ENCODE measurements at places on chromosomes 6 and 20.

- DNase-seq: no peak
These were observed 52.7 kb upstream of the ELMO2 start for GRCh38 chr20:46458866-46459750.

- no peak for DNase-seq
These were observed 81.4 kb upstream of the ATXN1 start for GRCh38 chr6:16842676-16843075.

DNA sequence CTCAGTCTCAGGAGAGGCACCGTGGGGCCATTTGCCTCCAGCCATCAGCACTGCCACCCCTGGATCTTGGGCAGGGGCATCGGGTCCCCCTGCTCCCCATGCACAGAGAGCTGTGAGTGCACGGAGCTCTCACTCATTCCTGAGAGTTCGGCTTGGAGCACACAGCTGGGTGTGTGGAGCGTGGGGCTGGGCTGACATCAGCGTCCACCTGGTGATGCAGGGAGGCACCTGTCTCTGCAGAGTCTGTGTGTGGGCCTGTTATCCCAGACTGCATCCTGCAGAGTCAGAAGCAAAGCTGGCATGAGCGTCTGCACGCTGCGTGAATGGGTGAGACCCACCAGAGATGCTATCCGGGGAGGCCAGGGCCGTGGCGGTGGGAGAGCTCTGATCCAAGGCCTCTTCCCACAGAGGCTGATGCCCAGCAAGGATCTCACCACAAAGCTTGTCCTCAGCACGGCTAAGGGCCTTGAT is 248.8 kb upstream of the AFDN start:
- no peak for DNase-seq

DNA sequence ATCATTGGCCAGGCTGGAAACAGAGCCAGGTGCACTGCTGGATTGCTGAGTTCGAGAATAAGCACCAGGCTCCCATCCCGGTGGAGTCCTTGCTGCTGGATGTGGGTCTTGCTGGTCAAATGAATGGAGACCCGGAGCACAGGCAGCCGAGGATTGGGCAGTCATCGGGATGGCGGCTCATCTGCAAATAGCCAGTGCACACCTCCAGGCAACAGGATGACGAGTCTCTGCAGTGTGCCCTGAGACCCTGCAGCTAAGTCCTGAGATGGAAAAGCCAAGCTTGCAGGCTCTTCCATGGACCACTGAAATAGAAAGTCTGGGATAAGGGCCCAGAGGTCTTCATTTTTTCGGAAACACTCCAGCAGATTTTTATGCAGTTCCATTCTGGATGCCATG is 143.5 kb downstream of the WDR27 start:
- no peak for DNase-seq

DNA sequence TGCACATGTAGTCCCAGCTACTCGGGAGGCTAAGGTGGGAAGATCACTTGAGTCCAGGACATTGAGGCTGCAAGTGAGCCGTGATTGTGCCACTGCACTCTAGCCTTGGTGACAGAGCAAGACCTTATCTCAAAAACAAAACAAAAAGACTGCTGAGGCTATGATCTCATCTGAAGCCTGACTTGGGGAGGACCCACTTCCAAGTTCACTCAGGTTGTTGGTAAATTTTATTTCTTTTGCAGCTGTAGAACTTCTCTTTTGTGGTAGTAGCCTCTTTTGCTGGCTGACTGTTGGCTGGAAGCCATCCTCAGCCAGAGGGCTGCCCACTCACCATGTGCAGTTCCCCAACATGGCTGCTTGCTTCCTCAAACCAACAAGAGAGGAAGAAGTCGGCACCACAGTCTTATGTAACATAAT is 36.8 kb upstream of the ME1 start:
- no peak for DNase-seq
